ENCODE measurements at places on chromosomes 12 and 14.

GRCh38 chr12:51621156-51621922 lies 30.3 kb downstream of the SCN8A start:
- no peak for DNase-seq
- H3K4me1 ChIP-seq, result no peaks in the 10 kb centered on the region
- no peaks in the 10 kb centered on the region for H3K27me3 ChIP-seq

- DNase-seq, result no peak
- H3K27ac ChIP-seq, result no peak overlapping the region
- no peaks in the 10 kb centered on the region for H3K36me3 ChIP-seq
- H3K4me1 ChIP-seq, result no peaks in the 10 kb centered on the region
These were observed 80.8 kb downstream of the IFNG start for GRCh38 chr12:68078737-68079136.

DNA sequence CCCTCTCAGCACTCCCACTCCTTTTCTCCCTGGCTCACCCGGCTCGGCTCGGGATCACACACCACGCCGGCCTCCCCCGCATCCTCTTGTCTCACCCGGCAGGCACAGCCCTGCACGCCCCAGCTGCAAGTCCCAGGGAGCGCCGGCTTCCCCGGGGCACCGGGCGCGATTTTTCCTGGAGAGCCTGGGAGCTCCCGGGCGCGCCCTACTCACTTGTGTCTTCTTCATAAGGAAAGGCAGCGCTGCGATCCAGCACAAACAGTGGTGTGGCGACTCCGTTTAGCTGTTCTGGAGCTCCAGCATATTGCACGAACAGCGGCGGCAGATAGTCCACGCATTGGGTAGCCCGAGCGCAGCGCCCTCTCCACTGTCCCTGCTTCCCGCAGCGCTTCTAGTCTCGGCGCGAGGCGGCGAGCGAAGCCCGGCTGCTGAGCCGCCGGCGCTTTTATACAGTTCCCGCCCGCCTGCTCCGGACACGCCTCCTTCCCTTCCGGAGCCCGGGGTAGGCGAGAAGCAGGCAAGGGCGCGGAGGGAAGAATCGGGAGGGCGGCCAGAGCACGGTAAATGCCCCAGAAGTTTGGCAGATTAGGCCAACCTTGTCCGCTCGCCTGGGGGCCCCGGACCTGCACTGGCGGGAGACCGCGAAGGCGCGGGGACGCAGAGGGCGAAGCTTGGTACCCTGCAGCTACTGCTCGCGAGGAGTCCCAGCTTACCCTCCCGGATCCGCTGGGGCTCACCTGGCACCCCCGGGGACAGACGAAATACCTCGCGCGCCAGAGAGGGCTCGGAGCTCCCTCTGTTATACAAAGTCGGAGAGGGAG lies at the start of gene KITLG:
KITLG (minus strand) TSS at position 421 of the 821 bp plus-strand sequence; CDS start at position 228, 193 bp downstream.
- peak; percentile 78 for DNase-seq
- no peaks in the 10 kb centered on the region for H3K4me1 ChIP-seq
- H3K36me3 ChIP-seq, result no peaks in the 10 kb centered on the region
- no peaks in the 10 kb centered on the region for H3K27me3 ChIP-seq
- H3K4me3 ChIP-seq, result peak within 1 kb of the TSS; percentile 51
- peak within 1 kb of the TSS; percentile 66 for H3K27ac ChIP-seq

DNA sequence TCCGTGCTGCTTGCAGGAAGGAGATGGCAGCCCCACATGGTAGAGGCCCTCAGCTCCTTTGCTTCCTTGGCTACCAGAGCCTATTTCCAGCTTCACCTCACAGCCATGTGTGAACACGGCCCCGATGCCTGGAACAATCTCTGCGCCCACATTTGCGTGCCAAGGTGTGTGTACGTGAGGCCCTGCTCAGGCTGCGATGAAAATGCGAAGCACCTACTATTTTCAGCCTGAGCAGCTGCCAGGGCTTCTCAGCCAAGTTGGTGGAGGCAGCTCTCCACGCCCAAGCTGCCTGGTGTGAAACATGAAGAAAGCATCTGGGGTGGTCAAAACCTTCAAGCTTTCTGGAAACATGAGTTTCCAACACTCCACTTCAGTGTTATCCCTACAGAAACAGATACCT lies 177.8 kb upstream of the EGLN3 start:
- H3K27ac ChIP-seq, result no peak overlapping the region
- DNase-seq, result no peak
- H3K27me3 ChIP-seq, result no peaks in the 10 kb centered on the region
- no peak overlapping the region for H3K4me3 ChIP-seq

- H3K27me3 ChIP-seq, result no peaks in the 10 kb centered on the region
- DNase-seq, result no peak
- H3K4me1 ChIP-seq, result no peaks in the 10 kb centered on the region
- H3K36me3 ChIP-seq, result no peaks in the 10 kb centered on the region
These were observed 61.1 kb downstream of the RPS6KA5 start for GRCh38 chr14:90999299-90999698.

DNA sequence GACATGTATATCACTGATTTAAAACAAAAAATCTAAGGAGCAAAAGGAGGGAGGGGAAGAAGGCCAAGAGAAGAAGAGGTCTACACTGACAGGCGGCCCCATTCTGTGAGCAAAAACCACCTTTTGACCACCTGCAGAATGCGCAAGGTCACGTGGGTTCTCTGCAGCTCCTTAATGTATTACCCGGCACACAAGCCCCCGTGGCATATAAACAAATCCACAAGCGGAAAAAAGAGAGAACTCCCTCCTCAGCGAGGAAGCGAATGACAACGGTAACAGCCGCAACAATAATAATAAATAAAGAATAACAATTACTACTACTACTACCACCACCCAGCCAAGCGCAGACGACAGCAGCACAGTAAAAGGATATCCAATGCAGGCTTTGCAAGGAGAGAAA lies 1.3 kb downstream of the KSR2 start:
- H3K4me1 ChIP-seq, result no peaks in the 10 kb centered on the region
- H3K4me3 ChIP-seq, result no peak overlapping the region
- DNase-seq, result no peak
- no peak overlapping the region for H3K27ac ChIP-seq
- H3K27me3 ChIP-seq, result no peaks in the 10 kb centered on the region

- no peaks in the 10 kb centered on the region for H3K27me3 ChIP-seq
- no peak for DNase-seq
- no peaks in the 10 kb centered on the region for H3K36me3 ChIP-seq
- H3K4me1 ChIP-seq, result no peaks in the 10 kb centered on the region
- H3K4me3 ChIP-seq, result no peak overlapping the region
- no peak overlapping the region for H3K27ac ChIP-seq
These were observed 61.5 kb downstream of the SPATS2 start for GRCh38 chr12:49428793-49429192.

DNA sequence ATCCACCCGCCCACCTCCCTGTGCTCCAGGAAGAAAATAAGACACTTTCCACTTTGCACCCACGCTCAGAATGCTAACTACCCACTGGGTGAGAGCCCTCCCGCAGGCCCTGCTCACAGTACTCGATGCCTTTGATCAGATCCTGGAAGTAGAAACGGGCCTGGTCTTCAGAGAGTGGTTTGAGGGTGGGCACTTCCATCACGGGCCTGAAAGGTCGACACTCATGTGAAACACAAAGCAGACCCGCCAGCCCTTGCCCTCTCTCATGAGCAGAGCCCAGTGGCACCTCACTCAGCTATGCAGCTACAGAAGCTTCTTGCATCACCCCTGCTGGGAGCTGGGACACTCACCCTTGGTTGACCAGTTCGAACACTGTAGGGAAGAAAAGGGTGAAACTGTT lies 41.1 kb downstream of the CAMKK2 start:
- no peaks in the 10 kb centered on the region for H3K4me1 ChIP-seq
- H3K27ac ChIP-seq, result no peak overlapping the region
- no peak overlapping the region for H3K4me3 ChIP-seq
- H3K27me3 ChIP-seq, result no peaks in the 10 kb centered on the region
- H3K36me3 ChIP-seq, result peaks cover 15% of the 10 kb centered on the region

DNA sequence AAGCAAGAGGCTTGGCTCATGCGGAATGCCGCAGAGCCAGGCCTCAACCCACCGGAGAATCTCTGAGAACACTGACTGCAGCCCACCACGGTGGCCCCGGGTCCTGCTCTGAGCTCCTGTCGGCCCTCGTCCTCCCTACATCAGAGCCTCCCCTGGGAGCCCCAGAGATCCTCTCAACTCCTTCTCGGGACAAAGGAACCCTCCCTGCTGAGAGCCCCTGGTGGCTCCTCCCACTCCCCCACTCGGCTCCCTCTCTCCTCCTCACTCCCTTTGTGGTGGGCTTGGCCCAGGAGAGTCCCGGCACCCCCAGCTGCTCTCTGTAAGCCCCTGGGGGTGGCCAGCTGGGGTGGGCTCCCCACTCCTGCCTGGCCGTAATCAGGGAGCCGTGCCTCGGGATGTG lies 11.1 kb upstream of the INF2 start:
- peak overlapping the region; percentile 80 for H3K27ac ChIP-seq
- no peak for DNase-seq
- peak overlapping the region; percentile 45 for H3K4me3 ChIP-seq
- no peaks in the 10 kb centered on the region for H3K27me3 ChIP-seq

DNA sequence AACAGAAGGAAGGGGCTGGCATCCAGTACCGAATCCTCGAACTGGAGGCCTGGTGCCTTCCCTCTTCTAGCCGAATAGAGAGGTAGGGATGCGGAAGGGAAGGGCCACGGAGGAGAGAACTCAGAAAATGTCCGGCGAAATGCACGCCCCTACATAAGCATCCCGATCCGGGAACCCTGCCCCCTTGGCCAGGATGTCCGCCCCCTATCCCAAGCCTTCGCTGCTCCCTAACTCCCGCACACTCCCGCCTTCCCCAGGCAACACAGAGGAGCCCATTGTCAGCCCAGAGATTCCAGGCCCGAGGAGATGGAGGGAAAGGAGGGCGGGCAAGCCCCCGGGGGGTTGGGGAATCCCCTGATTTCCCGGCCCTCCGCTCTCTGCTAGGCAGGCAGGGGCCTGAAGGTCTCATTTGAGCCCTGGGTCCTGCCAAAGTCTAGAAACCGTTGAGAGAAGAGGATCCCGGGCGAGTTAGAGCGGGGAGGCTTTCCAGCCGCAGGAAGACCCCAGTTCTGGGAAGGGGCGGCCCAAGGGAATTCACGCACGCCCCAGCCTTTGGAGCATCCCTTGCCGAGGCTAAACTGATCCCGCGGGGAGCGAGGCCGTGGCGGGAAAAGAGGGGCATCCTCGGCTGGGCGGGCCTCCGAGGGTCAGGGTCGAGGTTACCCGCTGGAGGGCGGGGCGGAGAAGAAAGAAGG lies 569 bp upstream of the ARHGEF40 start:
- H3K4me1 ChIP-seq, result peaks cover 15% of the 10 kb centered on the region
- H3K4me3 ChIP-seq, result peak overlapping the region; percentile 51
- H3K27me3 ChIP-seq, result no peaks in the 10 kb centered on the region
- no peaks in the 10 kb centered on the region for H3K36me3 ChIP-seq
- H3K27ac ChIP-seq, result peak overlapping the region; percentile 77

GRCh38 chr14:102849526-102850379 lies 72.5 kb downstream of the TRAF3 start:
- DNase-seq, result no peak
- H3K4me3 ChIP-seq, result no peak overlapping the region
- H3K36me3 ChIP-seq, result no peaks in the 10 kb centered on the region
- no peak overlapping the region for H3K27ac ChIP-seq
- H3K27me3 ChIP-seq, result no peaks in the 10 kb centered on the region

DNA sequence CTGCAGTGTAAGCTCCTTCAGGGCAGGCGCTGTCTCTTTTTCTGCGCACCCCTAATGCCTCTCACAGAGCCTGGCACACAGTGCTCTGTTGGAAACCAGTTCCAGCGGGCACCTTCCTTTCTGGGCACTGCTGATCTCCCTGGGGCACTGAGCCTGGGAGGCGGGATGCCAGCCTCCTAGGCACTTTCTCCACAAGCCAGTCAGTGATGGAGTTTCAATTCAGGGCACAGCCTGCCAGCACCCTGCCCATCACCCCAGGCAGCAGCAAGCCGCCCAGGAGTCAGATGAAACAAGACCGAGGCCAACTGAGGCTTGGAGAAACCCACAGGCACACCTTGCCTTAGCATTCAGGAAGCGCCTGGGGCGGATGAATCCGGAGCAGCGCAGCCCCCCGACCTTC lies 5.7 kb upstream of the CTDSP2 start:
- H3K4me3 ChIP-seq, result peak overlapping the region; percentile 19
- H3K36me3 ChIP-seq, result no peaks in the 10 kb centered on the region
- DNase-seq, result peak; percentile 17
- peak overlapping the region; percentile 74 for H3K27ac ChIP-seq
- no peaks in the 10 kb centered on the region for H3K27me3 ChIP-seq
- no peaks in the 10 kb centered on the region for H3K4me1 ChIP-seq

- H3K27me3 ChIP-seq, result no peaks in the 10 kb centered on the region
- peak within 1 kb of the TSS; percentile 33 for H3K4me3 ChIP-seq
- peak within 1 kb of the TSS; percentile 75 for H3K27ac ChIP-seq
- no peaks in the 10 kb centered on the region for H3K4me1 ChIP-seq
- H3K36me3 ChIP-seq, result no peaks in the 10 kb centered on the region
These were observed at the start of gene CLEC2B for GRCh38 chr12:9869307-9870161. Gene CLEC2B, minus strand, starts transcription at chr12:9869354.

DNA sequence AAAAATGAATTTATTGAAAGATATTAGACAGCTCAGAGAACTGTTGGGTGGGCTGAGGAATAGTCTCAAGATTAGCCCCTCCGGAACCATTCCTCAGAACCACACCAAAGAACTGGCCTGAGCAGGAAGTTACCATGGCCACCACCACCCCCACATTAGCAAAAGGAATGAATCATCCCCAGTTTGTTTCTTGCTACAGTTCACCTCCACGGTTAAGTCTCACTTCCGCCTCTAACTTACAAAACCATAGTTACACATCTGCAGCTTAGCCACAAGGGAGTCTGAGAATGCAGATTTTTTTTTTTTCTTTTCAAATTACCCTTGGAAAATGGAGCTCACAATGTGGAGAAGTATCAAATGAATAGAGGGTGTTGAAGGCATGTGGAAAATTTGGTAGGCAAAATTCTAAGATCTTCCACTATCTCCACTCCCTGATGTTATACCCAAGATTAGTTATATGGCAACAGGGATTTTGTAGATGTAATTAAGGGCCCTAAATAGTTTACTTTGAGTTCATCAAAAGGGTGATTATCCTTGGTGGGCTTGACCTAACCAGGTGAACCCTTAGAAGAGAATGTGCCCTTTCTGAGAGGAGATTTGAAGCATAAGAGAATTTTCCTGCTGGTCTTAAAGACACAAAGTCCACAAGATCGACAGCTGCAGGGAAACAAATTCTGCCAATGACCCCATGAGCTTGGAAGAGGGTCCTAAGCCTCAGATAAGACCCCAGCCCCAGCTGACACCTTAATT lies 129.8 kb upstream of the KRR1 start:
- H3K27me3 ChIP-seq, result no peaks in the 10 kb centered on the region
- H3K27ac ChIP-seq, result no peak overlapping the region
- DNase-seq, result no peak
- no peaks in the 10 kb centered on the region for H3K4me1 ChIP-seq
- no peak overlapping the region for H3K4me3 ChIP-seq
- H3K36me3 ChIP-seq, result no peaks in the 10 kb centered on the region

GRCh38 chr14:42921901-42922300 lies 1315.2 kb downstream of the LRFN5 start:
- H3K27me3 ChIP-seq, result no peaks in the 10 kb centered on the region
- no peak overlapping the region for H3K4me3 ChIP-seq
- H3K27ac ChIP-seq, result no peak overlapping the region
- H3K36me3 ChIP-seq, result no peaks in the 10 kb centered on the region
- no peak for DNase-seq

GRCh38 chr12:27505761-27506160 lies 18.2 kb upstream of the PPFIBP1 start:
- no peaks in the 10 kb centered on the region for H3K27me3 ChIP-seq
- H3K27ac ChIP-seq, result no peak overlapping the region
- no peak overlapping the region for H3K4me3 ChIP-seq
- no peak for DNase-seq

All from prostate gland (tissue), 2 donors.